A172 (cell line): ENCODE measurements at places on chromosomes 5 and 9. TPM values are rescaled to one million over a fixed set of nuclear protein-coding genes. Genes with fewer than 3 reads are reported as not detected.

The SLC9A3 gene
- total RNA-seq: 4.7 and 5.8 TPM in 2 replicates

The STK10 gene
- total RNA-seq: 13.2 and 17.9 TPM in 2 replicates

The IFNE gene
- not detected in 2 replicates for total RNA-seq

GRCh38 chr9:122144836-122145591 lies 14.6 kb downstream of the NDUFA8 start:
- no peak for DNase-seq

DNA sequence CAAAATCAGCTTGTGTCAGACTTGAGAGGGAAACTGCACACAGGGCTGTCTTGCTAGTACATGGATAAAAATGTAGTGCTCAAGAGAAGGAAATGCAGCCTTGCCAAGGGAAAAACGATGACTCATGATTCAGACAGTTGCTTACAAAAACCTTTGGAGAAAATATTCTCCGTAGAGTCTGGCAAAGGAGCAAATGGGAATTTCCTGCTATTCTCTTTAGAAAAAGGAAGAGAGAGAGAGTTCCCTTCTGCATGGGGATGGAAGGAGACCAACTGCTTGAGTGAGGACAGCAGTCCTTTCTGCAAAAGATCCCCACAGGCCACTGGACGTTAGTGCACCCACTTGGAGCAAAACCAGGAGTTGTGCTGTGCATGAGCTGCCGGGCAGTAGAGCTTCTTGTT lies 7.6 kb downstream of the IFNB1 start:
- peak; percentile 87 for DNase-seq

- DNase-seq: peak; percentile 16
Observed at GRCh38 chr5:129973716-129974426, 69.6 kb downstream of the CHSY3 start.

The DTWD2 gene
- 20.1 and 21.1 TPM in 2 replicates for total RNA-seq

- DNase-seq: no peak
Observed at GRCh38 chr9:134405527-134405926, 79.3 kb downstream of the RXRA start.

The BTNL8 gene
- 0.71 TPM in 1 of 2 replicates, not detected in the other for total RNA-seq

GRCh38 chr5:178281331-178281730 lies 48.7 kb upstream of the PHYKPL start:
- no peak for DNase-seq

DNA sequence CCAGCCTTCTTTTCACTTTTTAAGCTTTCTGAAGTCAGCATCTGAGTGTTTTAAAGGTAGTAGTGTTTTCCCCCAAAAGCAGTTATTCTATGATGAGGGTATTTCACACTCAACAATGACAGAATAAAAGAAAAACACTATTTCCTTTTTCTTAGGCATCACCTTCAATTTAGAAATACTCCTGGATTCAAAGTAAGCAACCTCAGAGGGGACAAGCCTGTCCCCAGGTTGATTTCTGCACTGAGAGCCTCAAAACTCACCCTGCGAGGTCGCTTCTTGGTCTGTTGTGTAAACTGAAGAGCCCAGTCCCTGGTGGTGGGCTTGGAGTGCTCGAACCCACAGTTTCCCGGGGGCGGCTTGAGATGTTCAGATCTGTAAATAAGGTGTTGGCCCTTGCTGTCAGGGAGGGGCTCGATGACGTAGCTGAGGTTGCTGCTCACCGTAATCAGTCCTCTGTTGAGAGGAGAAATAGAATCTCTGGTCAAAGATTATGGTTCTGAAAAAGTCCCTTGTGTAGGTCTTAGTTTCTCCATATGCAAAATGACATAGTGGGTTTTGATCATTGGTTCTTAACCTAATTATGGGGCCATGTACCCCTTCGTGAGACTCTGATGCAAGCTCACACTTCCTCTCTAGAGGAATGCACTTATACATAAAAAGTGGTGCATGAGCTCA lies 55.9 kb downstream of the ADAM19 start:
- DNase-seq: no peak

DNA sequence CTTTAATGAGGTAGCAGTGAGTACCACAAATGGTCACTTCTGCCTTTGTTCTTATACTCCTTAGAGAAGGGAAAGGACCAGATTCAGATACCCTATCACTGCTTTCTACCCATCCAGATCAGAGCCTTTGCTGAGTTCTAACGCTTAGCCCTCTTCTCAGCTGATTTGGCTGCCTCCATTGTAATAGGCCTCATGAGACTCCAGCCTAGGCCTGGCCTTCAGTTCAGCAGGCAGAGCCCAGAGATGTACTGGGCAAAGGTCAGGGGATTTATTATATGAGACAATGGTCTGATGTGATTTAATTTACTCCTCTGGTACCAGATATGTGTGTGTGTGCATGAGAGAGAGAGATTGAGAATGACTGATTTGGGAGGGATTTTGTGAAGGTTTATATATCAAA lies 124.7 kb downstream of the GHR start:
- DNase-seq: no peak
